ENCODE measurements at places on chromosomes 3 and 15.
A peak's percentile ranks its signal among the peaks of the same experiment; 100 is the strongest.

DNA sequence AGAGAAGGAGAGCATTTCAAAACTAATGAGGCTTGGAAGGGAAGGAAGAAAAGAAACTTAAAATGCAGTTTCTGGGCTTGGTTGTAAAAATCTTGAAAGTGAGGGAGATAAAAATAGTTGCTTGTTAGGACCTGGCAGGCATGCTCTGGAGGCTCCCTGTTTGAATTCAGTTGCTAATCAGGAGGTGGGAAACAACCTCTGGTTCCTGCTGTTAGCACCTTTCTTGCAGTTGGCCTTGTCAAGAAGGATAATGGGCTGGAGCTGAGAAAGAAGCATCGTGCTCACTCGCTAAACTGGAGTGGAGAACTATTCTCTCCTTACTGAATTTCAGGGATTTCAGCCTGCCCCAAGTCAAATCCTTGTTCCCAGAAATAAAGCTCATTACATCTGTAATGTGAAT, 23.4 kb downstream of the SNAPC5 start:
- no peak for DNase-seq

- DNase-seq = peak; percentile 60
These were observed 17.0 kb upstream of the ARID3B start for GRCh38 chr15:74523982-74524381.

DNA sequence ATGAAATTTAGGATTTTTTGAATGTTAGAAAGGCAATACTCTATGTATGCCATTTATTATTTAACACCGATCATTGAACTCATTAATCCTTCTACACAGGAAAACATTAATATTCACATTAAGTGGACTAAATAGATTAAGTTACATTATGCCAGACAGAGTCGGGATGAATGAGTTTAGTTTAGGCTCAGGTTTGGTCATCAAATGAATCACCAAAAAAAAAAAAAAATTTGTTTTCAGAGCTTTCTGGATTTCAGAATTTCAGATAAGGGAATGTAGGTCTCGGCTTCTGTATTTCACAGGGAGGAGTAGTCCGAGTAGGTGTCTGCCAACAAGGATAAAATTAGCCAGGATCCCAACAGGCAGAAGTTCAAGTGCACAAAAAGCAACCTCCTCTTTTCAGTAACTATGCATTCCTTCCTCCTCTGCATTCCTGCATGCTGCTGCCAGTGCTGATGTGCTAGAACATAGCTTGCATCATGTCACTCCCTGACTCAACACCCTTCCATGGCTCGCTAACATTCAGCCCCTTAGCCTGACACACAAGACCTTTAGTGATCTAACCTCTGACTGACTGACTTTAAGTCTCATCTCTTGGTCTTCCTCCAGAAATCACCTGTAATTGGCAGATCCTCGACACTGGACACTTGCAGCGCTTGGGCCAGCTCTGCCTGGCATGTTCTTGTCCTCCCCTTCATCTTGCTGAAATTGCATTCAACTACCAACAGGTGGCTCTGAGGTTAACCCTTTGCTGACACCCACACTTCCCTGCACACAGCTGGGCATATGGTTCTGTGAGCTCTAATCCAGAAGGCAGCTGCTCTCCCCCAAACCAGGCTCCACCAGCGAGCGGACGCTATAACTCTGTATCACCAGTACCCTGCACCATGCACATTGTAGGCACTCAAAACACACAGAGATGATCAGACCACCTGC, 145.4 kb upstream of the PROK2 start:
- peak; percentile 40 for DNase-seq

DNA sequence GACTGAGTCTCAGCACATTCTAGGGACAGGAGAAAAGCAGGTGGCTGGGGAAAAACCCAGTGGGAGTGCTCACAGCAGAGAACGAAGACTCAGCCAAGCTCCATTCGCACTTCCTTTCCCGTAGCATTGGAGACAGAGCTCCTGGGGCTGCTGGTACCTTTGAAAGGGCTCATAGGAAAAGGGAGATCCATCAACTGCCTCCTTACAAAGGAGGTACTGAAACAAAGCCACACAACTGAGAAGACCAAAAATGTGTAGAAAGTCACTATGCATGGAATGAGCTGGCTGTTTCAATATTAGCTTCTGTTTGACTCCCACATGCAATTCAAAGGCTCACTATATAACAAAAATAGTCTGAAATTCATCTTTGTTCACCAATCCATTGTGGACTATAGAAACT, 16.9 kb downstream of the STIMATE start:
- DNase-seq = no peak

- DNase-seq = no peak
These were observed 38.4 kb downstream of the TLNRD1 start for GRCh38 chr15:81038975-81039607.

Measured in renal cortical epithelial cell (primary cell).